ENCODE measurements at places on chromosomes 5 and 9. TPM values are rescaled to one million over a fixed set of nuclear protein-coding genes. Genes with fewer than 3 reads are reported as not detected.

DNA sequence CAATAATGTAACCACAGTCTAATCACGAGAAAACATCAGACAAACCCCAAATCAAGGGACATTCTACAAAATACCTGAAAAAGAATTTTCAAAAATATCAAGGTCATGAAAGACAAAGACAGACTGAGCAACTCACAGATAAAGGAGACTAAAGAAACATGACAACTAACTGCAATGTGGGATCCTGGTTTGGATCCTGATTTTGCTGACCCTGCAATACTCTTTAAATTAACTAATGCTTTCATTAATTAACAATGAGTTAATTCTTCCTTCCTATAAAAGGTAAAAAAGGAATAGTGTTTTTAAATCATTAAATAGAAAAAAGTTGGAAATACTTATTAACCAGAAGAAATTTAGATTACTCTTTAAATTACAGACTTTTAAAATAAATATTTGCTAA is 103.6 kb downstream of the MLLT3 start:
- DNase-seq = no peak

- no peak for DNase-seq
Observed at GRCh38 chr9:93963969-93964368, 8.8 kb upstream of the BARX1 start.

GRCh38 chr9:84807431-84807830 is 137.9 kb downstream of the NTRK2 start:
- no peak for DNase-seq

DNA sequence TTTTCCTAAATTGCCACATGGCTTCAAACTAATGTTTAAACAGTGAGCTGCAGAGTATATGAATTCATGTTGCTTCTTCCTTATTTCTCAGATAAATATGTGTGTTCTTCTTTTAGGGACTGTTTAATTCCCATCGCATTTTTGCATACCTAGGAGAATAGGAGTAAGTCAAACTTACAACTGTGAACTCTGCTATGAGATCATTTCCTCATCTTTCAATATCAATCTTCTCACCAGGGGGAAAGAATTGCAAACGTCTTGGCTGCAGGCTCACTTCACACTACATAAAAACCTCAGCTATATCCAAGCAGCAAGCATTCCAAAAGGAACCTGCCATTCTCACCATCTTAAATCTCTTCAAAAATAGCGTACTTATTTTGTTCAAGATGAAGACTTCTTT is 271.0 kb downstream of the DNAH5 start:
- DNase-seq = no peak

DNA sequence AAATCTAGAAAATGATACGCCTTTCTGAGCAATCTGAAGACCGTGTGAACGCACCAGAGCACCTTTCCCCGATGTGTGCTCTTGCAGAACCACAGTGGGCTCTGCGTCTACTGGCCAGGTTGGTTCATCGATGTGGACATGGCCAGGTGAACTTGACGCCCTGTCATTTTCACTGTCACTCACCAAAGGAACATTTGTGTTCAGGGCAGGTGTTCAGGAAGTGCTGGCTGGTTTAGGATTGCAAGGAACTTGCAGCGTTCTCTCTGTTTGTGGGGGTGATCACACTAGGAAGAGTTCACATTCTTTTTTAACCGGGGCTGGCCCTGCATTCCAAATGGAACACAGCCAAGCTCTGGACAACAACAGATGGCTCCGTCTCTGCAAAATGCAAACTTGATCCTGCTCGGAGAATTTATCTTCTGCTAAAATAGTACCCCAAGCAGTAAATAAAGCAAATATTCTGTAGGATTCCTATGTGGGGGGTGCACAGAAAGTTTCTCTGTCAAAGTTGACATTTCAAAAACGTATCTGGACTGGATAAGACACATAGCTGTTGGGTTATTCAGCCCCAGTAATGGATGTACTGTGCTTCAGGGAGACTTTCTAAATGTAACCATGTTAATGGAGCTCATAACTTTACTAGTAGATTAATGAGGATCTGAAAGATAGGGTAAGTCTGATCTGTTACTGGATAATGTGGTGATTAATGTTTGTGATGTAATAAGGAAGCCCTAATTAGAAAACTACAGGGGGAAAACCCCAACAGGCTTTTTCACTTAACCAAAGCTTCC is 45.7 kb upstream of the FANCC start:
- DNase-seq = peak; percentile 28

DNA sequence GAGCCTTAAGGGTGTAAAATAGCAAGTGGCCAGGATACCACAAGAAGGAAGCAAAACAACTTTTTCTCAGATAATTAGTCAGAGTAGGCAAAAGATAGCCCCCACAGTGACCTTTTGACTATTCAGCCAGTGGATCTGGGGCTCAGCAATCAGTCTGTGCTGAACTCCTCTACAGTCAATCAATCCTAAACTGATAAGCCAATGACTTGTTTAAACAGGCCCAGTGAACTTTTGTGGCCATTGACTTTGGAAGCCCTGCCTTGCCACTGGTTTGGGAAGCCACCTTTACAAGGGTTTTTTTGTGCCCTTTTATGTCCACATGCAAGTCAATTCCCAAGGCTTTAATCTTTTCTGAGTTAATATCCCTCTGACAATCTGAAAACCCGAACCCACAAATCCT is 1565.0 kb upstream of the WWC1 start:
- no peak for DNase-seq

DNA sequence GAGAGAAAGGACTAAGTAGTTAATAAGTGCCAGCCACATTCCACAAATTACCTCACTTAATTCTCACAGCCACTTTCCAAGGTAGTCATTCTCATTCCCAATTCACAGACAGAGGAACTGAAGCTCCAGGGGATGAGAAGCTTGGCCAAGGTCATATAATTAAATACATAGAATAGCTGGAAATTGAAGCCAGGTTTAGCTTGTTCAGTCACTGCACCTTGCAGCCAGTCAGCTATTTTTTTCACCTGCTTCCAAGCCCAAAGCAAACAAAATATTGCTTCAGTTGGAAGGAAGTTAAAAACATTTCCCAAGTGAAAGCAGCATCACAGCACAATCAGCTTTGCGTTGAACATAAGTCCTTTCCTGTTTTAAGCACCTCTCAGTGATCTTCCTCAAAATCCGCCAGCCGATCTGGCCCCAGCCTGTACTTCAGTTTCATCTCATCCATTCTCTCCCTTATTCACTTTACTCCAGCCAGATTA is 4.8 kb downstream of the ALDH1A1 start:
- DNase-seq = no peak

DNA sequence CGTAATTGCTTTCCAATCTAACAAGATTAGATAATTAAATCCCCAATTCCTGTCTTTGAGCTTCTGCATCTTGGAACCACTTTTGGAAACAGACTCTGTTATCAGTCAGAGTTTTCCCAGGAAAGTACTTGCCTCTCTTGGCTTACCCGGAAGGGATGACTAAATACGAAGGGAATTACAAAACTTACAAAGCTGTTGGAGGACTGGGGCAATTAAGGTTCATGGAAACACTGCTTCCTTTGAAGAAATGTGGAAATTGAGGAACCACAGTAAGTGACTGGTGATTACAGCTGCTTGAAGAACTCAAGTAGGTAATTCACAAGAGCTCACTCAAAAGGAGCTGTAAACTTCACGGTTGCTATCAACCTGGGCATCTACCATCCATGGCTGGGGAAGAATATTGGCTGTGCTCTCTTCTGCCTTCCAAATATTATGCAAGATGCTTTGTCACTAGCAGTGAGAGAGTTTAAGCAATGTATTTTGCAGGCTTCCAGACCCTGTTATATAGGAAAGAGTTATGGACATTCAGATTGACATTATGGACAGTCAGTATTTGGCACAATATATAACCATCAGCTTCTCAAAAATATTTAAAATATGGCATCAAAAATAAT is 104.6 kb upstream of the MAN2A1 start:
- no peak for DNase-seq

GRCh38 chr5:36630201-36631145 is 24.1 kb downstream of the SLC1A3 start:
- no peak for DNase-seq

- DNase-seq = no peak
Observed at GRCh38 chr5:141492168-141492885, 3.4 kb downstream of the PCDHGC5 start.

ZNF454 gene
- polyA plus RNA-seq = not detected

Data from hepatocyte (in vitro differentiated cells).